Common myeloid progenitor, CD34-positive (primary cell): ENCODE measurements at places on chromosomes 16 and 17.

DNA sequence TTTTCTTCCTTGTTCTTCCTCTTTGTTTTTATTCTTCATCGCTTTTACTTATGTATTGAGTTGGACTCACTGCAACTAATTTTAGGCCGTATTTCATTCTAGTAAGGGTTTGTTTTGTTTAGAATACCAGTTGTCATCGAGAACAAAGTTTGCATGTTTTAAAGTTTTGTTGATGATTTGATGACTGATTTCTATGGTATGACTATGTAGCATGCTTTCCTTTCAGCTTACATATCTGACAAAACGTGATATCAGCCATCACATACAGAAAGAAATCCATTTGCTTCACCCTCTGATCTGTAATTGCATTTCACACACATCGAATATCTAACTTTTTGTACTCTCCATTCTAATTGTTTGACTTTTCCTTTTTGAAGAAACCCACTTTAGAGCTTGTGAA, 4.0 kb downstream of the PRKCA start:
- DNase-seq, result no peak

DNA sequence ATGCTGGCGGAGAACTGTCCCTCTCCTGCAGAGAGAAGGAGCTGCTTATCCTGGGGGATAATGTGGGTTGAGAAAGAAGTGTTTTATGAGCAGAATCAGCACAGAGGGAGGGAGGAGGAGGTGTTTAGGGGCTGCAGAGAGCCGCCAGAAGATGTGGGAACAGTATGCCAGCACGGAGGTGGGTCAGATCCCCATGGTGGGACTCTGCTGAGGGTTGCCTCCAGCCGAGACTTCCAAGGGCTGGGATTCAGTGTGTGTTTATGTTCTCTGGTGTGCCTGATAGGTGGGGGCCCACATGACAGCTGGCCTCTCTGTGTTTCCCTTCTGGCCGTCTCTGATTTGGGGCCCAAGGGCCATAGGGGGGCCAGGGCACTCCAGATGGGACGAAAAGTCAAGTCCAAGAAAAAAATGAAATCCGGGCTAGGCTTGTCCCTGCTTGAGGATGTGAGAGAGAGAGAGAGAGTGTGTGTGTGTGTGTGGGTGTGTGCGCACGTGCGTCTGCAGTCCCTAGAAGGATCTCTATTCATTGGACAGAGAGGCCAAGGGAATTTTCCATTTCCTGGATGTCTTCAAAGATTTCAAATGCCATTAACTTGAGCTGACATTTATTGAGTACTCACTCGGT, 21.6 kb downstream of the PRKCB start:
- DNase-seq, result no peak

GRCh38 chr16:73887911-73888310, 408.7 kb upstream of the PSMD7 start:
- DNase-seq, result no peak

GRCh38 chr16:46632778-46633733, 11.9 kb upstream of the SHCBP1 start:
- DNase-seq, result no peak

DNA sequence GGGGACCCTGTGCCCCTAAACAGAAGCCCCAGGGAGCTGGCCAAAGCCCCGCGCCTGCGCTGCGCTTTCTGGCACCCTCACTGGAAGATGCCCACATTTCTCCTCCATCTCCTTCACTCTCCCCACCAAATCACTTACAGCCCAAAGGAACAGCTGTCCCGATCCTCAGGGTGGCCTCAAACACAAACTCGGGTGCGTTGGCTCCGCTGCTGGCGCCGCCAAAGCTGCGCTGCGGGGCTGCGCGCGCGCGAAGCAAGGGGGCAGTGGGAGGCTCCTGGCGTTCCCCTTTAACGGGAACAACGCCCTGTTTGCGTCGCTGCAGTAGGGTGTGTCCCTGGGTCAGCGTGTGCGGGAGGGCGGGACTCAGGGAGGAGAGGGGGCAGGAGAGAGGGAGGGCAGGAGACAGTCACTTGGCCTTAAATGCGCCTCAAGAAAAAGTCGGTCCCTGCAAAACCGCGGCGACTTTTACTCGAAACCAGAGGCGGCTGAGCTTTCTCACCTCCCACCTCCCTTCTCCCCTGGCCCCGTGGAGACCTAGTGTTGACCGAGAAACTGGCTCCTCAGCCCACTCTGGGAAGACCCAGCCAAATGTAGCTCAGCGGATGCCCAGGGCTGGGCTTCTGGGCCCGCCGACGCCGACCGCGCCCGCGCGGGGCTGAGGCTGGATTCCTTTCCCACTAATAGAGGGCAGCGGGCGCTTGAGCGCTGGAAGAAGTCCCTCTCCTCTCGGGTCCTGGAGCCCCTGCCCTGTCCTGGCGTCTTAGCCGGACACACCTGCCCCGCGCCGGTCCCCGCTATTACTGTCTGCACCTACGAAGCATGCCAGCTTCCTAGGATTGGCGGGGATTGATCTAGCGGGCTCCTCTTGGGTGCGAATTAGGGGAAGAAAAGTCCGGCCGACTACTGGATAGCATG, 2.6 kb downstream of the PMP22 start:
- peak; percentile 36 for DNase-seq

DNA sequence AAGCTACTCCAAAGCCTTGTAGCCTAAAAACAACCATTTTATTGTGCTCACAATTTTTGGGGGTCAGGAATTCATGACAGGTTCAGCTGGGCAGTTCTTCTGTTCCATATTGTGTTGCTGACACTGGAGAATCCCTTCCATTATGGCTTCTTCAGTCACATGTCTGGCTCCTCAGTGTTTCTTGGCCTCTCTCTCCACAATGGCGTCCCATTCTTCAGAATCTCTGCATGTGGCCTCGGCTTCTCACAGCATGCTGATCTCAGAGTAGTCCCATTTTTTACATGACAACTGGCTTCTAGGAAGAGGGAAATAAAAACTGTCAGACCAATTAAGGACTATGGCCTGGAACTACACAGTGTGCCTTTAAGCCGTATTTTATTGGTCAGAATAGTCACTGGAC, 49.7 kb downstream of the NF1 start:
- no peak for DNase-seq

DNA sequence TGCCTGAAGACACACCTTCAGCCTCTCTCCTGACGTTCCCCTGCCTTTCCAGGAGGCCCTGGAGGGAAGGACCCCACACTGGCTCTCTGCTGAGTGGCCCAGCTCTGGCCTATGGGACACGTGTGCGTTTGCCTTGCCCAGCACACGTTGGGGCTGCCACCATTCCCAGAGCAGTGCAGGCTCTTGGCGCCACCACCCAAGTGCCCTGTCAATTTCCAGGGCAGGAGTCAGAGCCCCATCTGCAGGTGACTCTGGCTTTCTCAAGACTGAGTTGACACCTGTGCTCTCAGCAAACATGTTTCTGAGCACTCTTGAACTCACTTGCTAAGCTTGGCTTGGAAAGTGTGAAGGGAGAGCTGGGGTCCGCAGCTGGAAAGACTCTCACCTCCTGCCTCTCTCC, 4.7 kb upstream of the IRF8 start:
- DNase-seq, result no peak

DNA sequence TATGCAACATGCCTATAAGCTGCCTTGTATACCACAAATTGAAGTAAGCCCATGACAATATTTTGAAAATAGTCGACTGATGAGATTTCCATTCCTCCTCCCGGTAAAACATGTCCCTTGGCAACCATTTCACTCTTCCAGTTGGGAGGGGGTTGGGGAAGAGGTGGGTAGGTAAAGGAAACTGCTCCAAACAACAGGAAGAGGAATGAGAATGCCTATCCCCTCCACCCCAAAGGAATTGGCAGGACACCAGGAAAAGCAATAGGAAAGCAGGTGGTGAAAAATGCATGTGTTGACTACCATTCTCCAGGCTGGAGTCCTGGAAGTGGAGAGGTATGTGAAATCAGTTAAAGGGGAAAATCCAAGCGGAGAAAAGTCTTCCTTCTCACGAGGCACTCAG, 455.9 kb upstream of the PSMD7 start:
- no peak for DNase-seq

DNA sequence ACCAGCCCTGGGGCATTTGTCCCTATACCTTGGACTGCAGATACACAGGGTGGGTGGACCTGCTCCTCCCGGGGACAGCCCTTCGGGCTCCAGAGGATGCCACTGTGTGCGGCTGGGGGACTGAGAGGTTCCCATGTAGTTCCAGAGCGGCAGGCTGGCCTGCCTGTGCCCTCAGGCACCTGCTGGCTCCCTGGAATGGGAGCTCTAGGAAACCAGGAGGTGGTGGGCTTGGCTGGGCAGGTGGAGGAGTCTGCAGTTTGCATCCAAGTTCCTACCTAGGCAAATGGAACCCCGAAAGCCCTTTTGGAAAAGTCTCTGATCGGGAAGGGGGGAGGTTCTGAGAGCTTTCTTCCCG, 982 bp downstream of the DBNDD1 start:
- no peak for DNase-seq

- DNase-seq, result no peak
These were observed 127.2 kb downstream of the BCAS3 start for GRCh38 chr17:60804831-60805230.

DNA sequence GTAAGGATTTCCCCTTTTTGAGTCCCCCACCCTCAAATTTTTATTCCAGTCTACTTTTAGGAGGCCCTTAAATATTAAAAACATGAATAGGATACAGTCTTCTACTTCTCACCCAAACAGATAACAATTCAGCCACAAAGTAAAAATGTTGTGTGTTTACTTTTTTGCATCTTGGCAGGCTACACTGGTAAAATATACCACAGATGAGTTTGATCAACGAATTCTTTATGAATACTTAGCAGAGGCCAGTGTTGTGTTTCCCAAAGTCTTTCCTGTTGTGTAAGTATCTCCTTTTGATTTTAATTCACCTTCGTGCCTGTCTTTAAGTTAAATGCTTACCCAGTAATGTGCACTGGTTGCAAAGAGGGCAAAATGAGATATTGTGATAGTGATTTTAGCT, 34.4 kb upstream of the RAB11FIP4 start:
- no peak for DNase-seq

GRCh38 chr16:85798901-85799496, 345 bp downstream of the EMC8 start:
- DNase-seq, result peak; percentile 77

DNA sequence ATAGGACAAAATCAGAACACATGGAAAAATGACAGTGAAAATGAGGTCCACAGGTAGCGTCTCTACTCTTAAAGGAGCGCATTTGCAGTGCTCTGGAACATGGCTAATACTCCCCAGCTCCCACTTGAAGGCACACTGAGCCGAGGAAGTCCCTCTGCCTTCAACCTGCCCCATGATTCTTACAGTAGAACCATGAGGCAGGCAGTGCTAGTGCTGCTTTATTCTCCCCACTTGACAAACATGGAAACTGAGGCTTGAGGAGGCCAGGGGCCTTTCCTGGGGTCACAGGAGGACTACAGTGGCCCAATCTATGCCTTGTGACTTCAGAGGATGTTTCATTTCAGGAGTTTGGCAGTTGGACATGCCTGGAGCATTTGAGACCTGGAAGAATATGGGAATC, 244.1 kb upstream of the MAF start:
- DNase-seq, result no peak

- DNase-seq, result peak; percentile 81
These were observed 41.5 kb downstream of the CD300LF start for GRCh38 chr17:74671031-74671771.

- no peak for DNase-seq
These were observed at the start of gene SLC5A10 for GRCh38 chr17:18951941-18952842. TSS of gene SLC5A10 (plus strand) at chr17:18952165. CDS start at chr17:18952206, 41 bp downstream.

GRCh38 chr17:80732268-80732667, 187.6 kb downstream of the RPTOR start:
- DNase-seq, result no peak
